Naive thymus-derived CD4-positive, alpha-beta T cell (primary cell): ENCODE measurements at places on chromosomes 5 and 9. TPM values are rescaled to one million over a fixed set of nuclear protein-coding genes. Genes with fewer than 3 reads are reported as not detected.
A peak's percentile ranks its signal among the peaks of the same experiment; 100 is the strongest.

The CD72 gene
- 12.1 TPM for total RNA-seq

DNA sequence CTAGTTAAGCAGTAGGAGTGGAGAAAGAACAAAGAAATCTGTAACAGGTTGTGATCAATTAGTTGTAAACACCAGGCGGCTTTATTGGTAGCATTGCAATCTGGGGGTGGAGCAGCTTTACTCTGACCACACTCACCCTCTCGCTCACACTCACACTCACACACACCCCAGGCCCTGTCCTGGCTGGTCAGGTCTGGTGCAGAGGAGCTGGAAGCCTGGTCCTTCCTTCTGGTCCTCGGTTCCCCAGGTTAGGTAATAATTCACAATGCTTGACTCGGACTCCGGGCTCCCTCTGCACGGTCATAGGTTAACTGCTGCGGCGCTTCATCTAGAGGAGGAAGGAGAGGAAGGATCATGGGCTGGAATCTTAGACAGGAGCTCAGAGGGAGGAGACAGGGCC, 1.6 kb downstream of the CCL19 start:
- H3K27me3 ChIP-seq: no peaks in the 10 kb centered on the region
- no peak overlapping the region for H3K27ac ChIP-seq
- no peaks in the 10 kb centered on the region for H3K36me3 ChIP-seq
- no peak overlapping the region for H3K4me3 ChIP-seq
- no peaks in the 10 kb centered on the region for H3K4me1 ChIP-seq

The ABLIM3 gene
- not detected for total RNA-seq

GRCh38 chr5:73067213-73067612, 53.2 kb upstream of the TMEM171 start:
- H3K36me3 ChIP-seq: no peaks in the 10 kb centered on the region
- H3K27ac ChIP-seq: no peak overlapping the region
- H3K4me1 ChIP-seq: no peaks in the 10 kb centered on the region
- no peak overlapping the region for H3K4me3 ChIP-seq
- no peaks in the 10 kb centered on the region for H3K27me3 ChIP-seq

- no peak overlapping the region for H3K4me3 ChIP-seq
- H3K36me3 ChIP-seq: no peaks in the 10 kb centered on the region
- no peaks in the 10 kb centered on the region for H3K4me1 ChIP-seq
- DNase-seq: peak; percentile 56
- no peak overlapping the region for H3K27ac ChIP-seq
These were observed 28.5 kb upstream of the PUM3 start for GRCh38 chr9:2872250-2872930.

DNA sequence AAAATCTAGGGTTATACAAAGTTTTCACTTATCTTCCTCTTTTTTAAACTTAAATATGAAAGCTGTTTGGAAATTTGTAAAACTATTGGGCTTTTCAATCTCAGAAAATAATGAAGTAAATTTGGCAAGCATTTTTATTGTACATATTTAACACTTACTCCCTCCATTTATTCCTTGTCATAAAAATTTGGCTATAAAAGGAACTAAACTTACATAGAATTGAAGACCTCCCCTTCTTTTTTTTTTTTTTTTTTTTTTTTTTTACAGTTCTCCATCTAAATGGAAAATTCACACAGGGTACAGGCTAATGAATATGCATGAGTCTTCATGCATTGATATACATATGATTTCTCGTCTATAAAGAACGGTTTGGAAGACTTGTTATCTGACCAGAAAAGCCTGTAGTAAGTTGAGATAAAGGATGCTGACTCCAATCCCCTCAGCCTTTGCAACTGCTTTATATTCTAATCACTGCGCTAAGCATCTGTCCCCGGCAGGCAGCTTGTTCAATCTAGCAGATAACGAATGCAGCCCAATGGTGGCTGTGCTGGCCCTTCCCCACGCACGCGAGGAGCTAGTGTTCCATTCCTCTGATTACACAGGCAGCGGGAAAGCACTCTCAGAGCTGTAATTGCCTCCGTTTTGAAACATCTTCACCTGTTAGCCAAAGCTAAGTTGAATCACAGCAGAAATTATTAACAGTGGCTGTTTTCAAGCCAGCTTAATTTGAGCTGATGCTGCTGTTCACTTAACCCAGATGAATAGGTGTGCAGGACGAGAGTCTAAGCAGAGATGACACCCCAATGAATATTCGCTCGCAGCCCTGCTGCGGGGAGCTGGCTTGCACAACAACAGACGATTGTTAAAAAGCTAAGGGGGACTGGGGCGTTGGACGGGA, 453.8 kb upstream of the ZNF608 start:
- no peaks in the 10 kb centered on the region for H3K27me3 ChIP-seq
- DNase-seq: no peak
- no peak overlapping the region for H3K4me3 ChIP-seq
- H3K4me1 ChIP-seq: no peaks in the 10 kb centered on the region

GRCh38 chr5:181059297-181060230, 19.5 kb downstream of the BTNL9 start:
- DNase-seq: no peak
- H3K4me1 ChIP-seq: no peaks in the 10 kb centered on the region
- no peak overlapping the region for H3K4me3 ChIP-seq
- H3K27ac ChIP-seq: no peak overlapping the region
- H3K27me3 ChIP-seq: peaks cover 5% of the 10 kb centered on the region

- H3K27me3 ChIP-seq: no peaks in the 10 kb centered on the region
- H3K4me3 ChIP-seq: no peak overlapping the region
- no peak for DNase-seq
- no peaks in the 10 kb centered on the region for H3K36me3 ChIP-seq
These were observed 297.5 kb downstream of the AGTPBP1 start for GRCh38 chr9:85444243-85444642.

- H3K4me1 ChIP-seq: no peaks in the 10 kb centered on the region
- no peak overlapping the region for H3K4me3 ChIP-seq
- H3K36me3 ChIP-seq: no peaks in the 10 kb centered on the region
- no peak overlapping the region for H3K27ac ChIP-seq
- H3K27me3 ChIP-seq: no peaks in the 10 kb centered on the region
- DNase-seq: no peak
These were observed 52.4 kb upstream of the PWWP2A start for GRCh38 chr5:160171666-160172065.

- no peaks in the 10 kb centered on the region for H3K36me3 ChIP-seq
- H3K27me3 ChIP-seq: no peaks in the 10 kb centered on the region
- no peak for DNase-seq
- H3K27ac ChIP-seq: no peak overlapping the region
- no peak overlapping the region for H3K4me3 ChIP-seq
These were observed 414.3 kb downstream of the ANXA1 start for GRCh38 chr9:73565833-73566465.

- H3K27me3 ChIP-seq: no peaks in the 10 kb centered on the region
- H3K36me3 ChIP-seq: peaks cover 3% of the 10 kb centered on the region
- H3K27ac ChIP-seq: no peak overlapping the region
- H3K4me1 ChIP-seq: no peaks in the 10 kb centered on the region
- H3K4me3 ChIP-seq: no peak overlapping the region
- DNase-seq: no peak
These were observed 25.2 kb upstream of the MSH3 start for GRCh38 chr5:80629281-80629680.

DNA sequence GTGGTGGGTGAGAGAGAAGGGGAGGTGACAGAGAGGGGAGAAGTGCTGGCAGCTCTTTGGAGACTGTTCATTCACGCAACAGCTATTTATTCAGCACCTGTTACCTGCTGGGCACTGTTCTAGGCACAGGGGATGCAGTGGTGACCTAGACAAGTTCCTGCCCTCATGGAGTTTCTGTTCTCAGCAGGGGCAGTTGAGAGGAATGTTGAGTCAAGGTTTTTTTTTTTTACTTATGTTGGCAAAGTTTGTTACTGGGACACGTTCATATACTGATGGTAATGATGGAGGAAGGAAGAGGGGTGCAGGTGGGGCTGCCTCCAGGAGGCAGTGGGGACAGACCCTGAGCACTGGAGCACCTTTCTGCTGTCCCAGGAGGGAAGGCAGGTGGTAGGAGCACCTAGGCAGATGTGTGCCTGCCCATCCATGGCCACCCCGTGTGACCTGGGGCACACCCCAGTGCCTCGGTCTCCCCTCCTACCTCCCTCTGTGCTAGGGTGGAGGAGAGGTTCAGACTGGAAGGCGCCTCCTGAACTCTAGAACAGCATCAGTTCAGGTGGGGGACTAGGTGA, 49.4 kb upstream of the SLC25A51 start:
- H3K36me3 ChIP-seq: no peaks in the 10 kb centered on the region
- H3K27ac ChIP-seq: no peak overlapping the region
- no peak for DNase-seq
- no peak overlapping the region for H3K4me3 ChIP-seq

DNA sequence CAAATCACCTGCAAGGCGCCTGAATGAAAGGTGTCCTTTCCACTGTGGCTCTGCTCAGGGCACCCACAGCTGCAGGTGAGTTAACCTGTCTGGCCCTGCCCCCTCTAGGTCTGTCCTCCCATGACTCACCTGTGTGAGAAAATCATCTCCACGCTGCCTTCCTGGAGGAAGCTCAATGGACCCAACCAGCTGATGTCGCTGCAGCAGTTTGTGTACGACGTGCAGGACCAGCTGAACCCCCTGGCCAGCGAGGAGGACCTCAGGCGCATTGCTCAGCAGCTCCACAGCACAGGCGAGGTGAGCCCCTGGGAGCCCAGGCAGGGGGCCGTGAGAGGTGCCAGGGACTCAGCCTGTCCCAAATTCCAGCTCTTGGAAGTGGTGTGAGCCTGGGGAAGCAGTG, 23.0 kb upstream of the CTSL start:
- no peak for DNase-seq
- no peaks in the 10 kb centered on the region for H3K4me1 ChIP-seq
- no peak overlapping the region for H3K4me3 ChIP-seq
- H3K27ac ChIP-seq: no peak overlapping the region
- H3K36me3 ChIP-seq: no peaks in the 10 kb centered on the region

GRCh38 chr9:31677877-31678276, 706.6 kb upstream of the ACO1 start:
- H3K4me1 ChIP-seq: no peaks in the 10 kb centered on the region
- H3K36me3 ChIP-seq: no peaks in the 10 kb centered on the region
- H3K4me3 ChIP-seq: no peak overlapping the region
- no peak overlapping the region for H3K27ac ChIP-seq
- no peaks in the 10 kb centered on the region for H3K27me3 ChIP-seq
- no peak for DNase-seq

The TRMO gene
- 47.2 TPM for total RNA-seq

The PAX5 gene
- 0.12 and 0.28 TPM in 2 replicates for total RNA-seq

GRCh38 chr9:106025453-106025852, 331.1 kb downstream of the TMEM38B start:
- no peaks in the 10 kb centered on the region for H3K36me3 ChIP-seq
- H3K4me3 ChIP-seq: no peak overlapping the region
- no peak for DNase-seq
- no peaks in the 10 kb centered on the region for H3K4me1 ChIP-seq
- no peak overlapping the region for H3K27ac ChIP-seq
- no peaks in the 10 kb centered on the region for H3K27me3 ChIP-seq

- no peaks in the 10 kb centered on the region for H3K4me1 ChIP-seq
- no peak for DNase-seq
- H3K36me3 ChIP-seq: no peaks in the 10 kb centered on the region
- H3K27ac ChIP-seq: no peak overlapping the region
These were observed 1.6 kb upstream of the BRINP1 start for GRCh38 chr9:119370816-119371215.

The CDH10 gene
- total RNA-seq: not detected

- no peak overlapping the region for H3K4me3 ChIP-seq
- H3K27me3 ChIP-seq: no peaks in the 10 kb centered on the region
- no peaks in the 10 kb centered on the region for H3K4me1 ChIP-seq
- no peak for DNase-seq
These were observed 14.2 kb upstream of the ZBED3 start for GRCh38 chr5:77101298-77101697.

The CARTPT gene
- not detected for total RNA-seq

The RASEF gene
- total RNA-seq: not detected in 2 replicates

The ELP1 gene
- 33.2 TPM for total RNA-seq

- H3K27ac ChIP-seq: no peak overlapping the region
- H3K27me3 ChIP-seq: no peaks in the 10 kb centered on the region
- H3K4me1 ChIP-seq: peaks cover 4% of the 10 kb centered on the region
- no peak for DNase-seq
These were observed 26.9 kb downstream of the ZNF484 start for GRCh38 chr9:92850898-92851297.

The OGN gene
- not detected for total RNA-seq

DNA sequence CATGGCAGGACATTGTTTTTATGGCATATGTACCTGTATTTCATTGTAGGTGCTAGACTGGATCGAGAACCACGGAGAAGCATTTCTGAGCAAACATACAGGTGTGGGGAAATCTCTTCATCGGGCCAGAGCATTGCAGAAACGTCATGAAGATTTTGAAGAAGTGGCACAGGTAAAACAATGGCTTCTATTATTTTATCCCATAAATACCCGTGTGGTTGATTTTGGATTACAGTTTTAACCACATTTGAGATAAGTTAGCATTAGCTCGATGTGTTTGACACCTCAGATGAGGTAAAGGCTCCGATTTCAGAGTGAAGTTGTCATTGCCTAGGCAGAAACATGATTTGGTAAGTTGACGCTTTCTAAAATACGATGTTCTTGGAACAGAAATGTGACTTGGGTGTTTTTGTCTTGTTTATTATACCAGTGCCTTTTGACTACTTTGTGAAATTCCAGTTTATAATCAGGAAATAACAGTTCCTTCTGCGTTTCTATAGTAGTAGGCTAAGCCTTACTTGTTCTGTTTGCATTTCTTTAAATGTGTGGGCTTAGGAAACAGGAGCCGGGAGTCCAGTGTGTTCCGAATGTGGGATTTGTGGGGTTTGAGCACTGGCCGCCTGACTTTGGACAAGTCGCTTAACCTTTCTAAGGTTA, 187.7 kb downstream of the TRIO start:
- no peaks in the 10 kb centered on the region for H3K4me1 ChIP-seq
- H3K27me3 ChIP-seq: no peaks in the 10 kb centered on the region
- H3K36me3 ChIP-seq: no peaks in the 10 kb centered on the region
